ENCODE measurements at places on chromosomes 12 and 14.

- DNase-seq, result no peak
Observed at GRCh38 chr12:124964251-124964650, 24.7 kb downstream of the DHX37 start.

GRCh38 chr12:63450816-63451215 lies 217.5 kb downstream of the DPY19L2 start:
- DNase-seq, result no peak

GRCh38 chr14:34707722-34708121 lies 6.7 kb downstream of the CFL2 start:
- DNase-seq, result no peak

DNA sequence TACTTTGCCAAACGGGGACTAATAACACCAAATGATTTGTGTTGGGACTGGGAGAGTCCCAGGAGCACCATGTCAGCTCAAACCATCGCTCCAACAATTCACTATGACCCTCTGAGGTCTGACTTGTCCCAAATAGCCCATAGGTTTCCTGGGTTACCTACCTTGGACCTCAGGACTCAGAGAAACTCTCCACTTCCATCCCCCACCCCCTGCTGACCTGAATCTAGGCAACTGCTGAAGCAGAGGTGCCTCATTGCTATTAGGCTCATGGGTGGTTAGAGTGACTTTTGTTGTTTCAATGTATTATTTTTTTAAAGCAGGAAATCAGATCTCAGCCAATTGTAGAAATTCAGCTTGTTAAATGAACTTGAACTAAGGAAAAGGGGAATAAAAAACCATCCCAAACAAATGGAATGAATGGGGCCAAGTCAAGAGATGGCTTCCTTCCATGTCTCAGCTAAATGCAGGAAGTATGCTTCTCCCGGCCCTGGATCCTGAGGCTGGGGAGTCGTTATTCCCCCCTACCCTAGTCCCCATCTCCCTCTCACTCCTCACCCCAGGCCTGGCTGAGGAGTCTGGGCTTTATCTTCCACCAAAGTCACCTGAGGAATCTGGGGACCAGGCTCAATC lies 80.9 kb upstream of the SLC24A4 start:
- no peak for DNase-seq

DNA sequence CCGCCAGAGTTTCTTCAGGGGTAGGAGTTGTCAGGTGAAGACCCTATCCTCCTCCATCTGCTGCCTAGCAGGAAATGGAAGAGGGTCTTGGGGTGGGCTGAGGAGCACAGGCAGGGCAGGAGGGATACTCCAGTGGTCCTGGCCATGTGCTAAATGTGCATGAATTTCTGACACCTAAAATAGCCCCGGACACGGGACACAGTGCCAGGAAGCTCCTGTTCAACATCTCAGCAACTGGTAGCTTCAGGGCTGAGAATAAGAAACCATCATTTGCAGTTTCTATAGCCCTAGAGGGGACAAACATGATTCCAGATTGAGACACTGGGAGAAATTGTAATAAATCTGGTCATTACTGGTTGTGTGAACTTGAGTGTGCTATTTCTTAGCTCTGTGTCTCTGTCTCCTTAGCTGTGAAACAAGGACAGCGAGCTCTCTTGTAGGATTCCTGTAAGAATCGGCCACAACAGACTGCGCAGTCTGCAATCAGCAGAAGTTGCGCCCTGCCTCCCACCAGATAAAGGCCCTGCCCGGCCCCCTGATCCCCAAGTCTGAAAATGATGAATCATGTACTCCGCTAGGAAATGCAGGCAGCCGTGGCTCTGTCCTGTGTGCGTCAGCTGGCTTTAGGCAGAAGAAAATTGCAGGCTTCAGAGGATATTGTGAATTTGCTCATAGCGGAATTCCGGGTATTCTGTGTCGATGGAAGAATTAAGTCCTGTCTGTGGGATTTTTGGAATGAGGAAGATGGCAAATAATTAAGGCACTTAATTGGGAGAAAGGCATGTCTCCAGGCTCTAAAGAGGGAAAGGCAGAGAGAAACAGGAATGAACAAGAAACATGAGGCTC lies 35.2 kb upstream of the MEG3 start:
- no peak for DNase-seq

GRCh38 chr12:120767071-120768024 lies 41.7 kb downstream of the ACADS start:
- DNase-seq, result no peak
